ENCODE measurements at places on chromosomes 5 and 9.

DNA sequence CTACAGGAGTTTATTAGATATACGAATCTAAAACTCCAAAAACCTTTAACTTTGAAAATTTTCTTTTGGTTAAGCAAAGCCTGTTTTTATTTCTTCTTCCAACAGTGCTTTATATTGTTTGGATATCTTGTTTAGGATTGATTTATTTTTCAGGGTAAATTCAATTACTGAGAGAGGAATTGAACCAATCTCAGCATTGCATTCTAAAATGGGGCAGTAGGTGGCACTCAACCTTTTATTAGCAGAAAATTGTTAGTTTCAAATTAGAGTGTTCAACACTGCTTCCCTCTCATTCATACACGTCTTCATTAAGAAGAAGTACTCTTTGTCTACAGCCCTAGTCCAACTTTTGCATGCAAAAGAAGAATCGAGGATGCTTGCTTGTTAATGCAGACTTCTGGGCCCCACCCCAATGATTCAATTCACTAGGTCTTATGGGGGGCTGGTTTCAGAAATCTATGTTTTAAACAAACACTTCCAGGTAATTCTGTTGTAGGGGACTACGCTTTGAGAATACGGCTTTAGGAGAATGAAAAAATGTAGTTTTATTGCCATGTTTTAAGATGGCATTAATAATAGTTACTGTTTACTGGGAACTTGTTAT is 26.6 kb downstream of the MRPL22 start:
- DNase-seq = no peak

DNA sequence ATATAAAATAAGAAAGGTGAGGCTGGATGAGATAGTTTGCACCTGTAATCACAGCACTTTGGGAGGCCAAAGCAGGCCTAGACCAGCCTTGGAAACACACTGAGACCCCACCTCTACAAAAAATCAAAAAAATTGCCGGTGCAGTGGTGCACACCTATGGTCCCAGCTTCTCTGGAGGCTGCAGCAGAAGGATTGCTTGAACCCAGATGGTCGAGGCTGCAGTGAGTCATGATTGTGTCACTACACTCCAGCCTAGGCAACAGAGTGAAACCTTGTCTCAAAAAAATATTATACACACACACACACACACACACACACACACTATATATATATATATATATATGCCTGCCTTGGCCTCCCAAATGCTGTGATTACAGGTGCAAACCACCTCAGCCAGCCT is 1.3 kb downstream of the SLC35D2 start:
- DNase-seq = no peak

DNA sequence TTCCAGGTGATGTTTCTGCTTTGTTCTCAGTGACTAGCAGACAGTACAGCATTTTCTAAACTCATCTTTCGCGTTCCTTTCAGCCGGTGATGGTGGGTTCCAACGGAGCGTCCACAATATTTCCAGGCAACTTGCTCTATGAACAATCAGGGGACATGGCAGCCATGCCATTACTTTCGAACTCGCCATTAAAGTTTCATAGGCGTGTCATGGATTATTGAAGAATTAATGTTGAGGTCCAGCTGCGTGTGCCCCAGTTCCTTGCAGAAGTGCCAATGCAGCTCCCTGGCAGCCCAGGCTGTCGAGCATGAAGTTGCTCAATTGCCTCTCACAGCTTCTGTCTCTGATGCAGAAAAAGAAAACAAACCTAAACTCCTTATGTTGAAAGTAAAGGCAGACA is 262.2 kb downstream of the IRX2 start:
- no peak for DNase-seq

DNA sequence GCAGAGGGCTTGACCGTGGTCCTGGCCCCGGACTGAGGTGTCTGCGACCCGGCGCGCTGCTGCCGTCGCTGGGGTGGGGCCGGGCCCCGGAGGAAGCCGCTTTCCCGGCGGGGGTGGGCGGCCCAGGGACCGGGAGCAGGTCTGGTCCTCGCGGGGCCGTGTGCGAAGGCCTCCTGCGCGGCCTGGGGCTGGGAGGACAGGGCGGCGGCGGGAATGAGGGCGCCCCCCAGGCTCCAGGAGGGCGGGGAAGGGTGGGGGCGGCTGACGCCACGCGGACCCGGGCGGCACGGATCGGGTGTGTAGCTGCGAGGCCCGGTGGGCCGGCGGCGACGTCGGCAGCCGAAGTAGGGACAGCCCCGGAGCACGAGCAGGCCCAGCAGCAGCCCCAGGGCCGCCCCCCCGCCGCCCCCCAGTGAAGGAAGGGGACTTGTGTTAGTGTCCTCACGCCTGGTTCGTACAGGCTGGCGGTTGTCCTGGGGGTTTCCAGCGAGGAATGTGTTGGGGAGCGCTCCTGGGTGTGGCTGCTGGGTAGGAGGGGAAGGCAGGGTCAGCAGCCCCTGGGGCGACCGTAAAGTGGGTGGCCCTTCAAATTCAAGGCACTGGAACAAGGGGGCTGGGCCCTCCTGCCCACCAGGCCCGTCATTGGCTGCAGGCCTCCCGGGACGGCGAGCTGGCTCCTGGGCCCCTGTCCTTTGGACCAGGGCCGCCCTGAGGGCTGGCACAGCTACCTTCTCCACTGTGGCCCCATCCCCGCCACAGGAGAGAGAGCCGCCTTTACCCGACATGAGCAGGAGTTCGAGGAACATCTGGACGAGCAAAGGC is 597 bp upstream of the TMEM250 start:
- no peak for DNase-seq

GRCh38 chr5:112205846-112206245 is 213.2 kb downstream of the EPB41L4A start:
- DNase-seq = no peak
